ENCODE measurements at places on chromosomes 1 and 21.
A peak's percentile ranks its signal among the peaks of the same experiment; 100 is the strongest.

DNA sequence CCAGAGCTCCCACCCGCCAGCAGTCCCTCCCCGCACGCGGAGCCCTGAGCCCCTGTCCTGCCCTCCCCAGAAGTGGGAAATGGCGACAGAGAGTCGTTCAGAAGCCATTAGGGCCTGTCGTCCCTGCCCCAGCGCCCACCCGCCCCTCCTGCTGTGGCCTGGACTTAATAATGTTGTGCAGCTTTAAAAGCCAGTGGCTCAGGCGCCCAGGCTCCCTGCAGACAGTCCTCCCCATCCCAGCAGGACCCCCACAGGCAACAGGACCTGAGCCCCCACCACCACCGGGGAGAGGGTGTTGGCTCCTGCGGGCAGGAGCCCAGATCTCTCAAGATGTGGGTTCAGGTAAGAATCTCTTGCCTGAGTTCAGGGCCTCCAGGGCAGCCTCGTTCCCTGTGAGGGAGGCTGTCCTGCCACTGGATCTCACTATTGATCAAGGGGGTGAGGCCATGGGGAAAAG, 125.3 kb upstream of the RUNX3 start:
- H3K27ac ChIP-seq: no peak overlapping the region
- H3K27me3 ChIP-seq: no peaks in the 10 kb centered on the region
- no peaks in the 10 kb centered on the region for H3K4me1 ChIP-seq
- DNase-seq: no peak
- no peak overlapping the region for H3K4me3 ChIP-seq

DNA sequence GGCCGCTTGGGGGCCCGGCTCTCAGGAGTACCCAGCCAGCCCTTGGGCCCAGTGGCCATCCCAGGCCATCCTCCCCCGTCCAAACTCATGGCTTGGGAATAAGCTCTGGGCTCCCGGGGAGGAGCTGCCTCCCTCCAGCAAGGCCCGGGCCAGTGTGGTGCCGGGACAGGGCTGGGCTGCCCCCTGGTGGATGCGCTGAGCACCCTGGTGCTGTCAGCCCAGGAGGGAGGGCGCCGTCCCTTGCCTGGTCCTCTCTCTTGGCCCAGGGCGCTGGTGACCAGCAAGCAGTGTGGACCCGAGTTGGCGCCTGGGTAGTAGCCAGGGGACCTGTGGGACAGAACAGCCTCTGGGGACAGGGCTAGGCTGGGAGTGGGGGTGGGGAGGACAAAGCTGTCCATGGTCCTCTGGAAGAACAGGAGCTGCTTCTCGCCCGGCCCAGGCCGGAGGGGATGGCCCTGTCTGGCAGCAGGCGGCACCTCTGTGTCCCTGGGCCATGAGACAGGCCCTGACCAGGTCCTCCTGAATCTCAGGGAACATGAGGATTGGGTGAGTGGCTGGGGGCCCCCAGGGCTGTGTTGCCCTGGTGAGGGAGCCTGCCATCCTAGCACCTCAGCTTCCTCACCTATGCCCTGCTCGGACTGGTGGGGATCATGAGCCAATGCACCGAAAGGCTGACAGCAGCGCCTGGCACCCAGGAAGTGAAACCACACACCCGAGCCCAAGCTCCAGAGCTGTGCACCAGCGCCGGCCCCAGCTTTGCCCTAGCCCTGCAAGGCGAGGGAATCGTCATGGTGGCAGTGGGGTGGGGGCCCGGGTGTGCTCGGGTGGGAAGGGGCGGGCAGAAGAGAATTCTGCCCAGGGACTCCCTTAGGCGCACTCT, 9.4 kb downstream of the MORN1 start:
- peak; percentile 87 for DNase-seq
- H3K27ac ChIP-seq: no peak overlapping the region
- H3K36me3 ChIP-seq: no peaks in the 10 kb centered on the region

GRCh38 chr1:218377143-218377660, 32.1 kb downstream of the TGFB2 start:
- no peak for DNase-seq
- H3K36me3 ChIP-seq: no peaks in the 10 kb centered on the region
- H3K4me1 ChIP-seq: no peaks in the 10 kb centered on the region

GRCh38 chr1:228334954-228335353, 71.7 kb downstream of the TRIM11 start:
- no peak overlapping the region for H3K27ac ChIP-seq
- DNase-seq: no peak
- no peak overlapping the region for H3K4me3 ChIP-seq
- H3K27me3 ChIP-seq: no peaks in the 10 kb centered on the region
- peaks cover 70% of the 10 kb centered on the region for H3K36me3 ChIP-seq

GRCh38 chr1:42144711-42145388, 8.4 kb upstream of the GUCA2B start:
- no peak overlapping the region for H3K4me3 ChIP-seq
- DNase-seq: peak; percentile 32
- no peaks in the 10 kb centered on the region for H3K27me3 ChIP-seq
- H3K4me1 ChIP-seq: no peaks in the 10 kb centered on the region
- H3K36me3 ChIP-seq: no peaks in the 10 kb centered on the region

DNA sequence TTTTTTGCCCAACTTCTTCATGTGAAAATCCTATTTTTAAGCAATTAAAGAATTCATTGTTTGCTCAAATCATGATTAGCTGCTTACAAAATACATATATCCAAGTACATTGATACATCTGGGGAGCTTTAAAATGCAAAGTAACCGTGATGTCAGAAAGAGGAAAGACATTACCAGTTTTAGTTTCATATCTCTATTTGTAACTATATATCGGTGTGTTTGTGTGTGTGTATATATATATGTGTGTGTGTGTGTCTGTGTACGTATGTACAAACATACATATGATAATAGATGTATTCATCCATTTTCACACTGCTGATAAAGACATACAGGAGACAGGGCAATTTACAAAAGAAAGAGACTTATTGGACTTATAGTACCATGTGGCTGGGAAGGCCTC, 310.1 kb downstream of the DPYD start:
- no peak overlapping the region for H3K4me3 ChIP-seq
- no peaks in the 10 kb centered on the region for H3K27me3 ChIP-seq
- no peaks in the 10 kb centered on the region for H3K4me1 ChIP-seq
- H3K36me3 ChIP-seq: no peaks in the 10 kb centered on the region
- no peak overlapping the region for H3K27ac ChIP-seq

GRCh38 chr1:84973498-84974334, 23.2 kb downstream of the MCOLN2 start:
- no peaks in the 10 kb centered on the region for H3K4me1 ChIP-seq
- no peak overlapping the region for H3K4me3 ChIP-seq
- no peak overlapping the region for H3K27ac ChIP-seq
- DNase-seq: no peak
